ENCODE measurements at places on chromosomes 12 and 14. TPM values are rescaled to one million over a fixed set of nuclear protein-coding genes. Genes with fewer than 3 reads are reported as not detected.

DNA sequence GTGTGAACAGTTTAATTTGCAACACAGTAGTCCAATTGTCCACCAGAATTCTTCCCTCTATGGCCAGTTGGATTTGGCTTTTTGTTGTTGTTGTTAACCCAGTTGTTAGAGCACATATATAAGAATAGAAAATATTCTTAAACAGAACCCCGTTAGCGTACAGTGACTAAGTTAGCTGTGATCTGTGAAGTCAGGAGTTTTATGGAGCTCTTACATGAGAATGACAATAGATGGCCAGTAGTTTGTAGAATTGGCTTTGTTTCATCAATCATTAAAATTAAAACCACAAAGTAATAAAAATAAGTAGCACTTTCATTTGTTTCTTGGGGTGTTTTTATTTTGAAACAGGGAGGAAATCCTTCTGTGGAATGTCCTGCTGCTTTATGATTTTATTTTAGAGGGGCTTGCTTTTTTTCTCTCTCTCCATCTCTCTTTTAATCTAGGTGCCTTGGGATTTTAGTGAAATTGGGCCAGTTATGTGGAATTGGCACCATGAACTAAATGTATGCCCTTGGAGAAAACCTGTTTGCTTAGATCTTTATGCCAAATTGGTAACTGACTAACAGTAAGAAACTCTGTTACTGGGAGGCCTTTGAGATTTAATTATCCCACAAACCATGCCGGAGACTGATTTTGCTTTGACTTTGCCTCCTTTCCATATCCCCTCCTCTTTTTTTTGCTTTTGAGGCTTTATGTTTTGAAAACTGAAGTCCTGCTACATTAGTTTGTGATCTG, 22.9 kb downstream of the FBXW8 start:
- DNase-seq: no peak

DNA sequence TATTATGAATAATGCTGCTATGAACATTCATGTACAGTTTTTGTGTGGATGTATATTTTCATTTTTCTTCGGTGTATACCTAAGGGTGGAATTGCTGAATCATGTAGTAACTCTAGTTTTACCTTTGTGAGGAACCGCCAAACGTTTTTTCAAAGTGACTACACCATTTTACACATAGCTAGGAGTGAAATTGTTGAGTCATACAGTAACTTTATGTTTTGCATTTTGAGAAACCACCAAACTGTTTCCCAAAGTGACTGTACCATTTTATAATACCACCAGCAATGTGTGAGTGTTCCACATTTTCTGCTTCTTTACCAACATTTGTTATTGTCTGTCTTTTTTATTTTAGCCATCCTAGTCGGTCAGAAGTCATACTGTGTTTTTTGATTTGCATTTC, 3.1 kb upstream of the TPH2 start:
- peak; percentile 58 for DNase-seq

The PTPN21 gene
- 3.7 TPM for total RNA-seq

GRCh38 chr14:78401866-78402265, 231.7 kb downstream of the NRXN3 start:
- DNase-seq: no peak

DNA sequence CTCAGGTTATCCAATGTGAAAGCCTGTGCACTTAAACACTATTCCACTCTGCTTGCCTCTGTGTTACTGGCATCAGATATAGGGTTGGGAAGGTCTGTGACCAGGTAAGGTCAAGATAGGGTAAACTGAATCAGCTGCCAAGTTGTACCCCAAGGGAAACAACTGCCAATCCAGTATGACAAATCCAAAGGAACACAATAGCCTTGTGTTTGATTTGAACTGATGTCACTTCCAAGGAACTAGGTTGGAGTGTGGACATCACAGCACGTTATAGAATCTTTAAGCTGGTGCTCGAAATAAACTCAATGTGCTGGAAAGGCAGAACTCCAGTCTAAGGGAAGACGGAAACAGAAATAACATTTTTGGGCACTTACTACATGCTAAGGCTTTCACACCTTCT, 223.4 kb upstream of the BTG1 start:
- no peak for DNase-seq

The DTX3 gene
- 21.4 TPM for total RNA-seq

GRCh38 chr14:69693145-69693544, 73.8 kb upstream of the SRSF5 start:
- DNase-seq: no peak

DNA sequence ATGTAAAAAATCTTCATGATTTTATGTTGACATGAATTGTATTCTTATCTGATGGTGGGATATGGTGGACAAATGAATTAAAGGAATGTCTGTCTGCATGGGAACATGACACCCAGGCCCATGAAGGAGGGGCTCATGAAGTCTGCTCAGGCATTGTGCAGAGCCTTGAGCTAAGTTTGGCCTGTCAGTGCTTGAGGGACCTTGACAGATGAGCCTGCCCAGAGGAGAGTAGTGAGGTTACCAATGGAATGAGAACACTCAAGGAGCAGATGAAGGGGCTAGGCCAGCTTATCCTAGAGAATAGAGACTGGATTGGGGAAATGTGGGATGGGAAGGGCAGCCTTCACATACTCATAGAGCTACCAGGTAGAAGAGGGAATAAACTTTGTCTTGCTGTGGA, 68.8 kb downstream of the TMX1 start:
- peak; percentile 21 for DNase-seq

DNA sequence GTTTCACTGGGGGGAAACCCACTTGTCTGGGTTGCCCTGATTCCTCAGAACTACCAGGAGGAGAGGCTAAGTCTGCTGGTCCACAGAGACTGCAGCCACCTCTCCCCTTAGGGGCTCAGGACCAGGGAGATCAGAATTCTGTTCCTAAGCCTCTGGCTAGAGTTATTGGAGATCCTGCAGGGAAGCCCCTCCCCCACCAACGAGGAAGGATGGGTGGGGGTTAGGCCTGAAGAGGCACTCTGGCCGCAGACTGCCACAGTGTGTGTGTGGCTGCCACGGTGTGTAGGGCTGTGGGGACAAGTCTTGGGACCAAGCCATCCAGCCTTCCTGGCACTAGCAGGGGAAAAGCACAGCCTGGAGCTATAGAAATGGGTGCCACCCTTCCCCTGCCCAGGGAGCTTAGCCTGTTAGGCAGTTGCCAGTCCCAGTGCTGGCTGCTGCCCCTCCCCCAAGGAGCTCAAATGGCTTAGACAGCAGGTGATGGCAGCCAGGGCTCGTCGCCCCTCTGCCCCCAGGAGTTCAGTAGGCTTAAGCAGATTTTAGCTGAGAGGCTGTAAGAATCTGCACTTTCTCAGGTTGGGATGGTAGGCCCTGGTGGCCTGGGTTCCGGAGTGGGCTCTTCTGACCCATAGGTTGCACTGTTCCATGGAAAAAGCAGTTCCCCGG, 107.7 kb downstream of the ERGIC2 start:
- DNase-seq: no peak

The RAB35 gene
- 19.9 TPM for total RNA-seq

GRCh38 chr14:48563489-48563888, 888.1 kb upstream of the MDGA2 start:
- peak; percentile 66 for DNase-seq

The PLXNC1 gene
- total RNA-seq: 0.20 TPM

DNA sequence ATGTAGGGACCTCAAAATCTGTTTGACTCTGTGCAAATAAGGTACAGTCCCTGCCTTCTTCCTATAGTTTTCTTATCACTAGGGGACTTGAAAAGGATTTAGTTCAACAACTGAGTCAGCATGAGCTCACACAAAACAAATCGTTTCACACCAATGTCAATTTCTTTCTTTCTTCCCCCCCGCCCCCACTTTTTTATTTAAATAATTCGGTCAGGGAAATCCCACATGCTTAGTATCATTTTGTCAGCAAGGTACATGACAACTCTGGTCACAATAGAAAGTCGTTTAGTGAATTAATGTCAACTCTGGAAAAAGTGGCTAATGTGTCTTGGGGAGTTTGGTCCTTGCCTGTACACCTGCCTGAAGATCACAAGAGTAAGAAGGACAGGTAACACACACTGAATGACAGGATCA, 232.2 kb upstream of the PLEKHG7 start:
- DNase-seq: no peak
